Ureter (tissue), 1 donor: ENCODE measurements at places on chromosomes 5 and 9.

DNA sequence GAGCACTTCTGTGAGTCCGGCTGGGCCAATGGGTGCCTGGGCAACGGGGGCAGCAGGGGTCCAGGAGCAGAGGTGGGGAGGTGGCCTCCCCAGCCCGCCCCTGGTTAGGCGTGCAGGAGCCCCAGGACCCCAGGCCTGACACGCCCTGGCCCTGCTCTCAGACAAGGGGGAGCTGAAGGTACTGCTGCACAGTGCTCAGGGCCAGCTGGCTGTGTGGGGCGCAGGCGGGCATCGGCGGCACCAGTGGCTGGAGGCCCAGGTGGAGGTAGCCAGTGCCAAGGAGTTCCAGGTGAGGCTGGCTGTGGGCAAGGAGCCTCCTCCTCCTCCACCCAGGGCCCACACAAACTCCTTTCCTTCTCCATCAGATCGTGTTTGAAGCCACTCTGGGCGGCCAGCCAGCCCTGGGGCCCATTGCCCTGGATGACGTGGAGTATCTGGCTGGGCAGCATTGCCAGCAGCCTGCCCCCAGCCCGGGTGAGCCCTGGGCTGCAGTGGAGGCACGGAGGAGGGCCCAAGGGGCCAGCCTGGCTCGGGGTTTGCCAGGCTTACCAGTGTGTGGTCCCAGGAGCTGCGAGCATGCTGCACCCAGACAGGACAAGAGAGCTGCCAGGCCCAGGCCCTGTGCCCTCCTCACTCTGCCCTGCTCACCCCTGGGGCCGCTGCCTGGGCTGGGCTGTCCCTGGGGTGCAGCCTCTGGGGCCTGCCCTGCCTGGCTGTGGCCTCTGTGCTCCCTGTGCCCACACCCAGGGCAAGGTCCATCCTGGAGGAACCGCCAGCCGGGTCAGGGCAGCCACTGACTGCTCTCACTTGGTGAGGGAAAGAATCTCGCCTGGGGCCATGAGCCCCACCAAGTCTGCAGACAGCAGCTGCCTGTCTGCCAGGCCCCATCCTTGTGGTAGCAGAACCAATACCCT is 7.0 kb downstream of the MAMDC4 start:
- DNase-seq = no peak

GRCh38 chr5:157076558-157076957 is 17.6 kb upstream of the HAVCR1 start:
- DNase-seq = no peak

DNA sequence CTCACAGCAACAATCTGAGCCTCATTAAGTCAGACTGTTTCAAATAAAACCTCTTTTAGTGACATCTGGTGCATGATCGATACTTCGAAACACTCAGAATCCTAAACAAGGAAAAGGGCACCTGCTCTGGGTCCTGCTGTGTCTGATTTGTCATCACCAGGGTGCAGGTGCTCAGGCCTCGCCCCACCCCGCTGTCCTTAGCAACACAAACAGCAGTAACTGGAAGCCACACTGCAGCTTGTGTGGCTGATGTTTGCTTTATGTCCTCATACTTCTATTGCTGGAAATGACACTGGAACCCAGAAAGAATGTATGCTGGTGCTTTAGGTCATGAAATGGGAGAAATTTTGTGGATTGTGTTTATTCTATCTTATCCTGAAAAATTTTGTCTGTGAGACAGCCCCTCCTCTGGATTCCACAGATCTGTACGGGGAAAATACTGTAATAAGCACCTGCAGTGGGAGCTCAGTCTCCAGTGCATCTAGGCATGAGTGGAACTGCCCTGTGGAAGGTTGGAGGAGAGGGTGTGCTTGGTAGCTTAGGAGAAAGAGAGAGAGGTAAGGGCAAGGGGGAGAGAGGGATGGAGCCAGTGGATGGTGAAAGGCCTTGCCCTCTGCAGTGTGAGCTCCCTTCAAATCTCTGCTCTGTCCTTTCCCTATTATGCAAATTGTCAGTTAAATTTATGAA is 284.2 kb downstream of the SMARCA2 start:
- DNase-seq = peak; percentile 67

- DNase-seq = no peak
These were observed 17.2 kb downstream of the C5orf63 start for GRCh38 chr5:127055880-127056653.

DNA sequence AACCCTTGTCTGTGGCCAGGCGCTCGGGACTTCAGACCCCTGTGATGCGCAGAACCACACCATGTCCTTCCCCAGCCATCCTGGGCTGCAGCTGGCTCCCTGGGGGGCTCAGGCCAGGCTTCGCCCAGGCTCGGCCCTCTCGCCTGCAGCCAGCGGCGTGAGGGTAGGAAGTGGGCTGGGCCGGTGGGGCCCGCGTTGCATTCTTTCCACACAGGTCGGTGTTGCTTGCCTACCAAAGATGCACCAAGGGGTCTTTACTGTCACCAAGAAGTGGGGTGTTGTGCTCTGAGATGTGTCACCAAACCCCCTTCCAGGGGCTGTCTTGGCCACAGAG is 48.3 kb upstream of the RNF130 start:
- DNase-seq = no peak

GRCh38 chr9:90956026-90956810 is 154.6 kb downstream of the SYK start:
- DNase-seq = no peak

DNA sequence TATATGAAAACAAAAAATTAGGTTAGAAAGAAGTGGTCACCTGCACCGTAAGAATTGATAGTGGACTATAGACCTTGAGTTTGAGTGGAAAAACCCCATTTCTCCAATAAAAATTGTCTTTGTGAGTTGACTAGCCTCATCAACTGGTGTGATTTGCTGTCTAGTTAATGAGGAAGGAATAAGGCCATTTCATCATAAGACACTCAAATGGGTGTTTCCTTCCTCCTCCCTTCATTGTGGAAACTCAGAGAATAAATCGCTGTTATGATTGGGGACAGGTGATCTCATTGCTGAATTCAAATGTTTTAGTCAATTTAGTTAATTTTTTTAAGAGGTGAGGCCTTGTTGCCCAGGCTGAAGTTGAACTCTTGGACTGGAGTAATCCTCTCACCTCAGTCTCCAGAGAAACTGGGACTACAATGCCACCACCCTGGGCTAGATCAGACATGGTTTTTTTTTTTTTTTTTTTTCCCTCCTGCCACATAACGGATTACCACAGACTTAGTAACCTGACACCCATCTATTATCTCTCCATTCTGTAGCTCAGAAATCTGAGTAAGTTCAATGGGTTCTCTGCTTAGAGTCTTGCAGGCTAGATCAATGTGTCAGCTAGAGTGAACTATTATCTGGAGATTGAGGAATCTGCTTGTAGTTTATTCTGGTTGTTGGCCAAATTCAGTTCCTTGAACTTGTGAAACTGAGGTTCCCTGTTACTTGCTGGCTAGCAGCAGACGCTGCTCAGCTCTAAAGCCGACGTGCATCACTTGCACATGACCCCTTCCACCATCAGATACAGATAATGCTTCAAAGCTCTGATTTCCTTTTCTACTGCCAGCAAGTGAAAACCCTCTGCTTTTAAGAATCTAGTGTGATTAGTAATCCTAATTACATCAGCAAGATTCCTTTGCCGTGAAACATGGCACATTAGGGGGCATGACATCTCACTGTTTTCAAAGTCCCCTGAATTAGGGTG is 663.8 kb upstream of the CDH9 start:
- no peak for DNase-seq

GRCh38 chr9:130555061-130555460 is 24.3 kb upstream of the FUBP3 start:
- DNase-seq = no peak

DNA sequence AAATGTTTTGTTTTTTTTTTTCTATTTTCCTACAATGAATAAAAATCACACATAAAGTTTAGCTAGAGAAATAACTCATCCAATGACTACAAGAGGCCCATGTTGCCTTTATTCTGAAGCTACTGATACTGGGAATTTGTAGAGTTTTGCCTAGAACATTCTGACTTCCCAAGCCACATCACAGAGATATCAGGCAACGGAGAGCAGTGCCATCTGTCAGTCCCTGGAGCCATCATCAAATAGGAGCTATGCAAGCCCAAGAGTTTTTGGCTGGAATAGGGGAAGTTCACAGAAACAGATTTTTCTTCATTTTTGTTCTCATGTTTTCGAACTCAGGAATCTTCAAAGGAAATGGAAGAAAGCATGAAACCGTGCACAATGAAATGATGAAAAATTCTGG is 896.6 kb downstream of the TLE1 start:
- no peak for DNase-seq

DNA sequence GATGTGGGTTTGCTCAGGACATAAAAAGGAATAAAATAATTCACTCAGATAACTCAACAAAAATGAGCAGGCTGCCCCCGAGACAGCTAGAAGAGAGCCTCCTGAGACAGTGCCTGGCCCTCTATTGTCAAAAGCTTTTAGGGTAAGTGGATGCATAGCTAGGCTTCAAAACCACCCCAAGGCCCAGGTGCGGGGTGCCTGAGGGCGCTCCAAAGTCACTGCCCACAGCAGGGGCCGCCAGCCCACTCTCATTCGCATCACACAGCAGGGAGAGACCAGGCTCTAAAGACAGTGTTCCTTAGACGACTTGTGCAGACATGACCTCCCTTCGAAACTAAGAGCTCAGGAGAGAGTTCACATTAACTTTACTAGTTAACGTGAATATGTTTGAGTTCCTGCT is 271.5 kb downstream of the FSTL4 start:
- DNase-seq = no peak

GRCh38 chr9:93996863-93997262 is 41.7 kb upstream of the BARX1 start:
- no peak for DNase-seq

- DNase-seq = no peak
These were observed 42.5 kb downstream of the CCL28 start for GRCh38 chr5:43369651-43370050.

- peak; percentile 20 for DNase-seq
These were observed 43.0 kb upstream of the SHB start for GRCh38 chr9:38112049-38112448.

DNA sequence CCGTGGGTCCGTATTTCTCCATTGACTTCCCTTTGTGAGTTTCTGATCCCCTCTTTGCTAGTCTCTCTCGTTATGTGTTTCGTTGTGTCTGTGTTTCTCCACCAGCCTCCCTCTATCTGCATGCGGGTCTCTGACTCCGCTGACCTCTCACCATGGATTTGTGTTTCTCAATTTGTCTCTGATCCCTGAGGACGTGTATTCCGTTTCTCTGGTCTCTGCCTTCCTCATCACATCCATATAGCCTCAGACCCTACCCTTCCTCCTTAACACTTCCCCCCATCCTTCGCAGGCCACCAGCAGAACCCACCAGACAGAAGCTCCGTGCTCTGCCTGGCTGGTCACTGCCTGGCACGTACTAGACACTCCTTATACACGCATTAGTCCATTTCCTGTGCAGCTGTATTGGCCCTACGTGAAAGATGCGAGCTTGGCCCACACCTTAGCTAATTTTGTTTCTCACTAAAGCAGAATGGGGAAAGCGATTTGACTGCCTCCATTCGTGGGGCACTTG is 631 bp downstream of the B4GALT7 start:
- no peak for DNase-seq

DNA sequence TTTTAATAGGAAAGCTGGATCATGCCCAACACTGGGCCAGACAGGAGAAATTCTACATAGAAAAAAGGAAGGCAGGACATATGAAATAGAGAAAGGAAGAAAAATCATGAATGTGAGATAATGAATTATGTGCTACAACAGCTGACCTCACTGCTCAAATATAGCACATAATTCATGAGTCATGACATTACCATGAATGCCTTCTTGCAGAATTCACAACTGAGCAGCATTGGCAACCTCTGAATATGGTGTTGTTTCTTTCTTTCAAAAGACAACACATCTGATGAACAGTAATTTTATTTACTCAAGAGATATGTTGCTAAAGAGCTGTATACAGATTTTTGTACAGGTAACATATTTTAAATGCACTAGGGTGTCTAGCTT is 34.4 kb downstream of the APBA1 start:
- no peak for DNase-seq

GRCh38 chr9:95409650-95410426 is 92.3 kb upstream of the FANCC start:
- no peak for DNase-seq

- DNase-seq = no peak
These were observed 435.7 kb downstream of the MAT2B start for GRCh38 chr5:163941079-163941478.

DNA sequence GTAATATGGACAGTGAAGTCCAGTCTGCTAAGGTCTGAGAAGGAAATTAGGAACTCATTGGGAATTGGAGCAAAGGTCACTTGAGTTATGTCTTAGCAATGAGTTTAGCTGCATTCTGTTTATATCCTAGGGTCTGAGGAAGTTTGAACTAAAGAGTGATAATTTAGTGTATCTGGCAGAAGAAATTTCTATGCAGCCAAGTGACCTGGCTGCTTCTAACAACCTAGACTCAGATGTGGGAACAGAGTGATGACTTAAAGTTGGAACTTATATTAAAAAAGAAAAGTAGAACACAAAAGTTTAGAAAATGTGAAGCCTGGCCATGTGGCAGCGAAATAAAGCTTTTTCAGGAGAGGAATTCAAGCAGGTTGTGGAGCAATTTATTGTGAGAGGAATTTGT is 106.2 kb downstream of the PRDM9 start:
- DNase-seq = no peak

- DNase-seq = no peak
These were observed 20.7 kb downstream of the PLK2 start for GRCh38 chr5:58439094-58439644.

- no peak for DNase-seq
These were observed 1.2 kb upstream of the PCDHGA5 start for GRCh38 chr5:141362719-141363118.

DNA sequence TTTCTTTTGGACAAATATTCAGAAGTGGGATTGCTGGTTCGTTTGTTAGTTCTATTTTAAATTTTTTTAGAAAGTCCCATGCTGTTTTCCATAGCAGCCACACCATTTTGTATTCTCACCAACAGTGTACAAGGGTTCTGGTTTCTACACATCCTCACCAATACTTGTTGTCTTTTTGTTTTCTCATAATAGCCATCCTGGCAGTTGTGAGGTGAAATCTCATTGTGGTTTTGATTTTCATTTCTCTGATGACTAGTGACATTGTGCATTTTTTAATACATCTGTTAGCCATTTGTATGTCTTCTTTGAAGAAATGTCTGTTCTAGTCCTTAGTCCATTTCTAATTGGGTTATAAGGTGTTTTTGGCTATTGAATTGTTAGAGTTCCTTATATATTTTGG is 214.3 kb downstream of the ARRDC3 start:
- no peak for DNase-seq

DNA sequence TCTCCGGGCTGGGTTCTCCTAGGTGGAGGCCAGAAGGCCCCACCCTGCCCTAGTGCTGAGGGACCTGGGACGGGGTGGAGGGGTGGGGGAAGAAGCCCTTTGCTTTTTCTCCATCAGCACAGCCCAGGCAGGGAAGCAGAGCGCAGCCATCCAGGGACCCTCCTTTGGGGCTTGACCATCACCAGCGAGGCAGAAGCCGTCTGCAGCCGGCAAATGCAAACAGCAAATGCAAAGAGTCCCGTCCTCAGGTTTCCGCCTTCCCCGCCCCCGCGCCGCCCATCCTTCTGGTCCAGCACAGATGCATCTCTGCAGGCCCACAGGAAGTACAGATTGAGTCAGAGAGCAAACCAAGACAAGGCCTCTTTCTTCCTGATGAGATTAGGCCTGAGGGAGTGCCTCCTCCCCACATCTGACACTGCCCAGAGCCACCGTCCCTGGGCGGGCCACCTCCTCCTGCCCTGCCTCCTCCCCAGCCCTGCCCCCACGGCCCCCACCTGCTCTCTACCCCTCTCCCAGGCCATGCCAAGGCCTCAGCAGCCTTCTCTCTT is 23.4 kb downstream of the CORO2A start:
- peak; percentile 70 for DNase-seq
